Stimulated activated CD8-positive, alpha-beta memory T cell treated with anti-CD3 and anti-CD28 coated beads, Interleukin-7, amount 100 ng/mL, for 1 hour (primary cell): ENCODE measurements at places on chromosomes 11 and 22.

DNA sequence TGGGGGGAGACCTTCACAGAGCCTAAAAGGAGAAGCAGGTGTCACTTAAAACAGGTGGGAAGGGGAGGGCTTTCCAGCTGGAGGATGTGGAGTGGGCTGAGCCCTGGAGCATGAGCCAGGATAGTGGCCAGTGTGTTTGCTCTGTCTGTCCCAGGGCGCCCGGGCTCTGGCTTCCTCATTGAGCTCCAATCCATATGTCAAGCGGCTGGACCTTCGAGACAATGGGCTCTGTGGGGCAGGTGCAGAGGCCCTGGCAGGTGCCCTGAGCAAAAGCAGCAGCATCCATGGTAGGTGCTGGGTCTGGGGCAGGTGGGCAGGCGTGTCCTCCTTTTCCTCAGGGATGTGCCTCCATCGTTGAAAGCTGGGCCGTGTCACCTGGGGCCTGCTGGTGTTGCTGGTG is 2.0 kb downstream of the LRRC74B start:
- no peak for DNase-seq

GRCh38 chr22:39785232-39785631 is 108.3 kb downstream of the ENTHD1 start:
- DNase-seq, result no peak

- no peak for DNase-seq
Measured at GRCh38 chr11:34749666-34750659, 129.1 kb downstream of the EHF start.

GRCh38 chr11:95143106-95143681 is 53.5 kb downstream of the ENDOD1 start:
- no peak for DNase-seq

DNA sequence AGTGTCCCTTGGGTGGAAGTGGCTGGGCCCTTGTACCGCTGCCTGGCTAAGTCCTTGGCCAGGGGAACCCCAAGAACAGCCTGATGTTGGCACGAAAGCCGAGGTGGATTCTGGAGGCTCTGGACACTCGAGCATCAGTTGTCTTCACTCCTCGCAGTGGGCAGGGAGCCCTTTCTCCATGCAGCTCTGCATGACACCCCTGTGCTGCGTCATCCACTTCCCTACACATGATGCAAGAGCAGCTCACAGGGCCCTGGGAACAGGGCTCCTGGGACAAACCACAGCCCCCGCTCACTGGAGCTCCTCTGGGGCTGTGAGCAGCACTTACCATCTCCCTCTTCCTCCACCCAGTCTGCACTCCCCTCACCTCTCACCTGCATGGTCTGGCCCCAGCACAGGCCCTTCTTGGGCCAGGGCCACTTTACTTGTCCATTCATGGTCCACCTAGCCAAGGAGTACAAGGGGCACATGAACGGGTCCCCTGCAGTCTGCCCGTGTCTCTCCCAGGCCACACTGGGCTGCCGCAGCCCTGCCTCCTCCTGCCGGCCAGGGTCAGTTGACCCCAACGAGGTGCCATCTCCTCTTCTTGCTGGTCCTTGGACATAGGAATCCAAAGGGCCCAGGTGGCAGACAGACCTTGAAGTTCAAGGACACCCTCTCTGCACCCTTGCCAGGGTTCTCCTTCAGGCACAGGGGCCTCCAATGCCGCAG is 66.5 kb downstream of the IGF2 start:
- DNase-seq, result no peak

DNA sequence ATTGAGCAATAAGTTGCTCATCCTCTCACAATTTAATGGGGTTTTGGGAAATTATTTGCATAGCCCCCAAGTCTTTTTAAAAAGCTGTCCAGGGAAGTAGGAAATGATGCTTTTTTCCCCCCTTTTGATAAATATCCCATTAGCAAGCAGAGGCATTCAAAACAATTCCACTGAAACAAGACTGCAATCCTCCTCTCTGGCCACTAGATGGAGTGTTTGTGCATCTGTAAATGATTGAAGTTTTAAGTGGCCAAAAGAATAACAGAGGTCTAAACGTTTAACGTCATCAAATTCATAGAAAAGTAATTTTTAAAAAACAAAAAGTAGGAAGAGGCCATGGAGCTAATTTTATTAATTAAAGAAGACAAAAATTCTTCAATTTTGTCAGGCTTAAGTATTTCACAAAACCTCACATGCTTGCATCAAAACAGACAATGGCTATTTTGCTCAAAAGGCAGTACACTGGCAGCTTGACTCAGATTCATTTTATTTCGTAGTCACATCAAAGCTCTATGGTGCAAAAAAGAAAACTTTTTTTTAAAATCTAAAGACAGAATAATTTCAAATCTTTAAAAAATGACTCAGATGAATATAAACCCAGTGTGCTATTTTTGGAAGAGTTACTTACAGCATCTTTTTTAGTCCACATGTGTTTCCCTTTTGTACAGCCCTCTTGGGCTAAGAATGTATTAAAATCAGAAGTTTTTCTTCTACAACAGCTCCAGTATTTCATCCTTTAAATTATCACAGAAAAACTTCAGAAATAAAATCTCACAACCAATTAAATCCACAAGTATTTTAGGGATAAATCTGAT is 17.8 kb downstream of the CHORDC1 start:
- no peak for DNase-seq

DNA sequence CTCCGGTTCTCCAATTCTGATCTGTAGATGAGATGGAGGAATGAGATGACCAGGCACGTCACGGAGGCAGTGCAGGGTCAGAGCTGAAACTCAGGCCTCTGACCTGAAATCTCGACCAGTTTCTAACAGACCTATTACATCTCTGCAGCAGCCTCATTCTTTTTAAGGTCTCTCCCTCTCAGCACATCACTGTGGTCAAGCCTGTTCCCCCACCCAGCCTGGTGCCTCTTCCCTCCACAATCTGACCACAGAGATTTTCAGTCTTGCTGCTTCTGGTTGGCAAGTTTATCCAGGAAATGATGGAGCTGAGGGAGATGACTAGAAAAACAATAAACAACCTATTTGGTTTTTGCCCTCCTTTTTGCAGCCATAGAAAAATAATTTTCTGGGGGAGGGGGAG is 9.5 kb downstream of the GRAMD1B start:
- DNase-seq, result no peak

DNA sequence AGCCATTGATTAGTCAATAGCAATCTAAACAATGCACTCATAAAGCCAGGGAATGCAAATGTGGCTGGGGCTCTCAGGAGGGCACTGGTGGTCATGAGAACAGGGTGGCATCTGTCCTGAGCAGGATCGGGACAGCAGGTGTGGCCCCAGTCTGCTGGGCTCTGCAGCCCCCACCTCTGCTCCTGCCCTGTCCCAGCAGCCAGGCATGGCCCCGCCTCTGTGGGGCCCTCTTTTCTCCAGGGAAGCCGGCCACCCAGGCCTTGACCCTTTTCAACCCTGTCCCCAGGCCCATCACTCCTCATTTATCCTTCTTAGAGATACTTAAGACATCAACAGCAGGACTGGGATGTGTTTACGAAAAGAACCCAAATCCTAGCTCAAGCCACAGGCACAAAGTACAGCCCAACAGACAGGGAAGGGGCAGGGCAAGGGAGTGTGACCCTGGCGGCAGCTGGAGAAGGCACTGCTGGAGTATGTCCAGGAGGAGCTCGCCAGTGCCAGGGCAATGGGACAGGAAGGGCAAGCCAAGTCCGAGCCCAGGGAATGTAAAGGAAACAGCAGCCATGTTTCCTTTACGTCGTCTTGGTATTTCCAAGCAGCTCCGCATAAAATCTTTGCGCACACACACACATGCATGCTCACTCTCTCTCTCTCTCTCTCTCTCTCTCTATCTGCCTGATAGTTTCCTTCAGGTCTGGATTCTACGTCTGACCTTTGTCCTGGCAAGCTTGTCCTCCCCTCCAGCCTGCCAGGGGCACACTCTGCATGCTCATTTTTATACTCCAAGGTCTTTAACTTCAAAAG is 59.9 kb downstream of the DGCR2 start:
- no peak for DNase-seq

GRCh38 chr22:23175817-23176644 is 4.3 kb upstream of the BCR start:
- DNase-seq, result no peak

DNA sequence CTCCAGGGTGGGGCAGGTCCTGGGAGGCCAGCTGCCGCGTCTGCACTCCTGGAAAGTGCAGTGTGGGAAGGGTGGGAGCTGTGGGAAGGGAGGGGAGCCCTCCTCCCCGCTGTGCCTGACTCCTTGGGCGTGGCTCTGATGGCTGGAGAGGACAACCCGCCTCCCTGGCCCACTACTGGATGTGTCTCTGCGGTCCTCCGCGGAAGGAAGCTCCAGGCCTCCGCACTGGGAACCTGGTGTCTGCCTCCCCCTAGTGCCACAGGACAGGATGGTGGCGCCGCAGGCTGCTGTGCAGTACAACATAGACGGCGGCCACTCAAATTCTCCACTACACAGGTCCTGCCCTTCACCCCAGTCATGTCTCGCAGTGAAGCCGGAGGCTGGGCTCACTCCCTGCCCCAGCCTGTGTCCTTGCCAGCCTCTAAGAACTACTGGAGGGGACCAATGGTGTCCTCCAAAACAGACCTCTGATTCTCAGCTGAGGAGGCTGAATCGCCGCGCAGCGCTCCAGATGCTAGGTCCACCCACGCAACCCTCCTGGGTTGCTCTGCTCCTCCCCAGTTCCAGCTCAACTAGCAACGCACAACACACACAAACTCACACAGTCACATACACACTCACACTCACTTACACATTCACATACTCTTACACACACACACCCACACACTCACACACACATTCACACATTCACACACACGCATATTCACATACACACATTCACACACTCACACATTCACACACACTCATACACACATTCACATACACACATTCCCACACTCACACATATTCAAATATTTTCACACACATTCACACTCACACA is 12.4 kb upstream of the DSCAML1 start:
- DNase-seq, result no peak

DNA sequence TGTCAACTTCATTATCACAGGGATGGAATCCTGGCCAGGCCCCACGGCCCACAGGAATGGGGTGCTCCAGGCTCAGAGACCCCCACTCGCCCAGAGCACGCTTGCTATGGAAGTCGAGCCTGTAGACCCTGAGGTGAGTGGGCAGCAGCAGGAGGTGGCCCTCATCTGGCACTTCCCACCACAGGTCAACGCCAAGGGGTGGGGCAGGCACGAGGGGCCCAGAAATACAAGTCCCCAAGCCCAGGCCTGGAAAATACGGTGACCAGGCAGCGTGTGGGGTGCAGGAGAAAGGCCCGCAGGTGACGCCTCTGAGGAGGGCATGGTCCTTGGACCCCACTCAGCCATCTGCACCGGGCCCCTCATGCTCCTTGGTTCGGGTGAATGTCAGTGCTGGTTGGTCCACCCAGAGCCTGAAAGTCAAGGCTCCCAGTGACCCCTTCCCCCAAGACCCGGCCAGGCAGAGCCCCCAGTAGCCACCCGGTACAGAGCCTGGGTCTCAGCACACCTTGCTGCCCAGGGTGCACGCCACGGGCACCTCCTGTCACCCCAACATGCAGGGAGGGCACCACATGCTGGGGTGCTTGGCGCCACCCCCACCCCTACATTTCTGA is 2.4 kb downstream of the MOB2 start:
- no peak for DNase-seq

DNA sequence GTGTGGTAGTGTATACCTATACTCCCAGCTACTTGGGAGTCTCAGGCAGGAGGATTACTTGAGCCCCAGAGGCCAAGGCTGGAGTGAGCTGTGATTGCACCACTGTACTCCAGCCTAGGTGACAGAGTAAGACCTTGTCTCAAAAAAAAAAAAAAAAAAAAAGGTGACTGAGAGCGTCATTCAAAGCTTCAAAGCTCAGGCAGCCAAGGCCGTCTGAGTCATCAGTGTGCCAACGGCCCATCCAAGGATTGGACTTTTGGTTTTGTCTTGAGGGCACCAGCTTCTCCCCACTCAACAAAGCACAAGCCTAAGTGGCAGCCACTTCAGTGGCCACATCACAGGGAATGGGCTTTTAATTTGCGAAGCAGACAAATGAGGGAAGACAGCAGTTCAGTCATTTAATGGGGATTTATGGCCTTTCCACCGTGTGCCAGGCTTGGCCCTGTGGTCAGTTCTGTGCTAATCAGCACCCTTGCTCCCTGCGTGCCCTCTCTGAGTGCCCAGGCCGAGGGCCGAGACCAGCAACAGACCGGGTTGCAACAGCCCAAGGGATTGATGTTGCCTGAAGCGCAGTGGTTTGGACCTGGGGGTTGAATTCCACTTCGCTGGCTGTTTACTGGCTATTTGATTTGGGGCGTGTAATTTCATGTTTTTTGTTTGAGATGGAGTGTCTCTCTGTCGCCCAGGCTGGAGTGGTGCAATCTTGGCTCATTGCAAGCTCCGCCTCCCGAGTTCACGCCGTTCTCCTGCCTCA is 30.2 kb upstream of the CRYBB3 start:
- DNase-seq, result no peak

DNA sequence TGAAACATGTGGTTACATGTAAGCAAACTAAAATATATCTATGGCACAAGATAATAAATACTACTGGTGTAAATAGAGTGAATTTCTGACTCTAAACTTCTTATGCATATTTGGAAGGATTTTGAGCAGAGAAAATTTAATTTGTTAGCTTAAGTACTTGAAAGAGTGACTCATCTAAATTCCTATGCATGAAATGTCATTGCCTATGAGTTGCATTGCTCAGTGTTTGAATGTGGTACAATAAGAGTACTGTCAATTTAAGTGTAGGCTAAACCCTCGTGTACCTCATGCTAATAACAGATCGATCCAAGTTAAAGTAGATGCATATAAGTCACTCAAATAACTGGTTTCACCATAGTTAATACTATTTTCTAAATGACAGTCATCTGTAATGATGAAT is 5.3 kb upstream of the CARD18 start:
- DNase-seq, result no peak

- DNase-seq, result no peak
Measured at GRCh38 chr11:59582006-59582405, 33.6 kb downstream of the OSBP start.

GRCh38 chr22:46373159-46373558 is 37.6 kb downstream of the TRMU start:
- DNase-seq, result no peak

- DNase-seq, result no peak
Measured at GRCh38 chr11:20610825-20611224, 11.4 kb downstream of the SLC6A5 start.

DNA sequence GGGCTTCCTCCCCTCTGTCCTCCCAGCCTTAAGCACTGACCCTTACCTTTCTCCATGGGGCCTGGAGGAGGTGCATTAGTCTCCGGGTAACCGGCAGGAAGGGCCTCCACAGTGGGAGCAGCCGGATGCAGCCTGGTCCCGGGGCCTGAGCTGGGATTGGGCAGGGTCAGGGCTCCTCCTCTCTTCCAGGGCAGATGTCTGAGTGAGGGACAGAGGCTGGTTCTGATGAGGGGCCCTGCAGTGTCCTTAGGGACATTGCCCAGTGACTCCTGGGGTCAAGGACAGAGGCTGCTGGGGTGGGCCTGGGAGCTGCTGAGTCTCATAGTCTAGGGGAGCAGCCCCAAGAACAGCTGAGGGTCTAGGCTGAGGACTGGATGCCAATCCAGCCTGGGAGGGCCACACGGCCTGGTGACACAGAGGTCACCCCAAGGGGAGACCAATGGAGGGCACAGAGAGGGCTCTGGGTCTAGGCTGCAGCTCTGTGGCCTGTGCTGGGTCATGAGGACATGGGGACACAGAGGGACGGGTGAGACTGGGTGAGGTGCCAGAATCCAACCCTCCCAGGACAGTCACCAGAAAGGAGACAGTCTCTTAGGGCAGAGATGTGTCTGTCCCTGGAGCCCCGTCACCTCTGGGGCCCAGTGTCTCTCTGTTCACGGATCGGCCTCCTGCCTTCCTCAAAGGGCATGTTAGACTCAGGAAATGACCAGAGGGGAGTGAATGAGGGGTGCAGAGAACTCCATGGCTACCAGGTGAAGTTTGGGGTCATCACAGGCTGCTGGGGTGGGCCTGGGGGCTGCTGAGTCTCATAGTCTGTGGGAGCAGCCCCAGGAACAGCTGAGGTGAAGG is 6.5 kb downstream of the IGLL5 start:
- no peak for DNase-seq
